ENCODE measurements at places on chromosomes 11 and 22. TPM values are rescaled to one million over a fixed set of nuclear protein-coding genes. Genes with fewer than 3 reads are reported as not detected.

GRCh38 chr11:30889143-30889794 is 303.1 kb upstream of the MPPED2 start:
- H3K27ac ChIP-seq = no peak overlapping the region
- no peak for DNase-seq
- H3K36me3 ChIP-seq = no peaks in the 10 kb centered on the region
- no peaks in the 10 kb centered on the region for H3K4me1 ChIP-seq

DNA sequence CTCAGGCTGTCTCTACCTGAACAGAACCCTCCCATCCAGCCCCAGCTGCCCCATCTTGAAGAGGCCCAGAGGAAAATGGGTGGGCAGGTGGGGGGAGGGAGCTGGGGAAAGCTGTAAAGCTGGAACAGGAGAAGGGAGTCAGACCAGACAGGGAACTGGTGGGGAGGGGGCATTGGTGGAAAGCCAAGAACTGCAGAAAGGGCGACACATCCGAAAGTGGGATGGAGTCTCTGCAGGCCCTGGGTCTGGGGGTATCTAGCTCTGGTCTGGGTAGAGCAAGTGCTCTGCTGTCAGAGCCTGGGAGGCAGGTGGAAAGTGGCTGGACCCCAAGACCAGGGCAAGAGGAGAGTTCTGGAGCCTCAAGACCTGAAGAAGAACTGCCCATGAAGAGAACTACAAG is 7.7 kb downstream of the TMPRSS13 start:
- peaks cover 16% of the 10 kb centered on the region for H3K4me1 ChIP-seq
- no peaks in the 10 kb centered on the region for H3K36me3 ChIP-seq
- H3K27ac ChIP-seq = no peak overlapping the region
- no peak overlapping the region for H3K4me3 ChIP-seq
- H3K27me3 ChIP-seq = no peaks in the 10 kb centered on the region
- DNase-seq = no peak

DNA sequence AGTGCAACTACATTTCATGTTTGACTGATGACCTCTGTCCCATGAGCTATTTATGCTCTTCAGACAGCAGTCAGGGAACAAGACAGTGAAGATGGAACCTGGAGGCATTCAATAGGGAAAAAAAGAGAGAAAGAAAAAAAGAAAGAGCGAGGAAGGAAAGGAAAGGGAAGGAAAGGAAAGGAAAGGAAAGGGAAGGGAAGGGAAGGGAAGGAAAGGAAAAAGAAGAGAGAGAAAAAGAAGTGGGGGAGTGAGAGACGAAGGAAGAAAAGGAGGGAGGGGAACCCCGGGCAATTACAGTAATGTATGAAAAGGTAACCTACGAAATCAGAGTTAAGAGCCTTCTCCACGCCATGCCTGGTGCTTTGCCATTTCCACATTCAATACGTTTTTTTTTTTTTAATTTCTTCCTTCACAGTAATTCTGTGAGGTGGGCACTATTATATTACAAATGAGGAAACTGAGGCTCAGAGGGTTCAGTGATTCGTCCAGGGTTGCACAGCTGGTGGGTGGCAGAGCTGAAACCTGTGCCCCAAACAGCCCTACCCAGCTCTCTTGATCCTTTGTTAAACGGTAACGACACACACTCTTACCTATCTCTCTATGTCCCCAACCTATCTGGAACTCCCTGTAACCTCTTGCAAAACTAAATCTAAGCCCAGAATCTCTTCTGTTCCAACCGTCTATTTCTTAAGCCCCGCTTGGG is 39.3 kb downstream of the ETS1 start:
- H3K27me3 ChIP-seq = no peaks in the 10 kb centered on the region
- H3K27ac ChIP-seq = peak overlapping the region; percentile 98
- peaks cover 76% of the 10 kb centered on the region for H3K4me1 ChIP-seq
- no peak for DNase-seq
- H3K36me3 ChIP-seq = no peaks in the 10 kb centered on the region

TMEM121B gene
- 0.17 TPM for total RNA-seq

- H3K4me3 ChIP-seq = no peak overlapping the region
- no peak for DNase-seq
- no peak overlapping the region for H3K27ac ChIP-seq
- peaks cover 11% of the 10 kb centered on the region for H3K27me3 ChIP-seq
- peaks cover 3% of the 10 kb centered on the region for H3K4me1 ChIP-seq
Measured at GRCh38 chr22:28581016-28581415, 98.6 kb downstream of the TTC28 start.

- H3K27ac ChIP-seq = no peak overlapping the region
- H3K4me3 ChIP-seq = no peak overlapping the region
- peaks cover 3% of the 10 kb centered on the region for H3K4me1 ChIP-seq
- no peak for DNase-seq
- H3K36me3 ChIP-seq = no peaks in the 10 kb centered on the region
- peaks cover 16% of the 10 kb centered on the region for H3K27me3 ChIP-seq
Measured at GRCh38 chr11:123104697-123105096, 42.8 kb upstream of the HSPA8 start.

DNA sequence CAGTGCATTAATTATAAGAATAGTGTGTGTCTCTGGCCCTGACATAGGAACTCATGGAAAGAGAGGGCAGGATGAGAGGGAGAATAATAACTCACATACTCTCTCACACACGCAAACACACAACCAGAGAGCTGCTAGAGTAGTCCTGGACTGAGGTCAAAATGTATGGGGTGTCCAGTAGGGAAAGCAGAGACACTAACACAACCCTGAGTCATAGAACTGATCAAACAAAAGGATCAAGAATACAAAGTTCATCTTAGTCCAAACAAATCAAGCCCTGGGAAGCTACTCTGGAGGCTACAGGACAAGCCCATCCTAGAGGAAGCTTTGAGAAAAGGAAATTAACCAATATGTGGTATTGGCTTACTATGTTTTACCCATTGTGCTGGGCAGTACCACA is 178.5 kb upstream of the GUCY1A2 start:
- no peak overlapping the region for H3K4me3 ChIP-seq
- H3K4me1 ChIP-seq = no peaks in the 10 kb centered on the region
- no peaks in the 10 kb centered on the region for H3K27me3 ChIP-seq
- no peak overlapping the region for H3K27ac ChIP-seq

- peaks cover 60% of the 10 kb centered on the region for H3K36me3 ChIP-seq
- no peak for DNase-seq
- H3K4me3 ChIP-seq = no peak overlapping the region
Measured at GRCh38 chr11:130886704-130887103, 29.6 kb downstream of the SNX19 start.

RIMBP3B gene
- total RNA-seq = 0.16 TPM

DNA sequence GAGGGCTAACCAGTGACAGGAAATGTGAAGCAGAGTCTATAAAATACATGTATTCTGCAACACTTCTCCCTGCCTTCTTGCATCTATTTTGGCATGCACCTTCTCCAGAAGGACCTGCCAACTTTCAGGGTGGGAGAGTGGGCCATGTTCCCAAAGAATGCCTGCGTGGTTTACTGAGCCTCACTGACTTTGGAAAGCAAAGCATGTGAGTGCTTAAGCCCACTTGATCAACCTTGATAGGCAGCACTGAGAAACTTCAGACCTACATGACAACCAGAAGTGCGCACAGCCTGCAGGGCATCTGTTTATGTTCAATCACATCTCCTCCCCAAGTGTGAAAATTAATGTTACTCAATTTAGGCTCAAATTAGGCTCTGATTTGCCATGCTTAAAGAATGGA is 69.2 kb downstream of the AMOTL1 start:
- no peaks in the 10 kb centered on the region for H3K4me1 ChIP-seq
- no peaks in the 10 kb centered on the region for H3K36me3 ChIP-seq
- H3K27ac ChIP-seq = no peak overlapping the region
- no peak for DNase-seq

MISFA gene
- total RNA-seq = 2.6 TPM

DNA sequence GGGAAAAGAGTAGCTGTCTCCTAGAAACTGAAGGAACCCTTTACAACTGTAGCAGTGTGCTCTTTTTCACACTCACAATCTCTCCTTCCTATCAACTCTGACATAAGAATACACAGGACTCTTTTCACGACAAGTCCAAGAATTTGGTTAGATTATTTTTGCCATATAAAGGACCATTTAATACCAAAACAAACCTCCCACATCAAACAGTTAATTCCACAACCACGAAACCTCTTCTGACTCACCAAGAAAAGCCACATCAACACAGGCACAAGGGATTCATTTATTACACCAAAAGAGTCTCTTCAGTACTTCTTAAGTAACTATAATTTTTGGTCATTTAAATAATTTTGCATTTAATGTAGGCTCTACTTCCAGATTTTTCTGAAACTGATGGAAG is 222.6 kb upstream of the PITPNB start:
- H3K4me3 ChIP-seq = no peak overlapping the region
- no peak overlapping the region for H3K27ac ChIP-seq
- no peaks in the 10 kb centered on the region for H3K4me1 ChIP-seq
- H3K36me3 ChIP-seq = no peaks in the 10 kb centered on the region

IGSF9B gene
- total RNA-seq = 0.83 TPM

DNA sequence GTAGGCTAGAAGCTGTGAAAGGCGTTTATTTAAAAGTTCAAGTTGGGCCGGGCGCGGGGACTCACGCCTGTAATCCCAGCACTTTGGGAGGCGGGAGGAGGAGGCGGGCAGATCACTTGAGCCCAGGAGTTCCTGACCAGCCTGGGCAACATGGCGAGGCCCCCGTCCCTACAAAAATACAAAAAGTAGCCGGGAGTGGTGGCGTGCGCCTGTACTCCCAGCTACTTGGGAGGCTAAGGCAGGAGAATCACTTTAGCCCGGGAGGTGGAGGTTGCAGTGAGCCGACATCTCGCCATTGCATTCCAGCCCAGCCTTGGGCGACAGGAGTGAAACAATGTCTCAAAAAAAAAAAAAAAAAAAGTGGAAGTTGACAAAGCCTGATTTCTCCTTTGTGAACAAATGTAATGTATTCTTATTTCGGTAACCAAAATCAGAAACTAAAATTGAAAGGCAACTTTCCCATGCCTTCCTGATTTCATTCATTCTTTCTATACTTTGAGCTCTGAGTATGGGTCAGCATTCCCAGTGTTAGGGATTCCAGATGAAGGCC is 825 bp downstream of the PTPMT1 start:
- DNase-seq = no peak
- H3K27ac ChIP-seq = peak overlapping the region; percentile 54
- peaks cover 13% of the 10 kb centered on the region for H3K36me3 ChIP-seq
- H3K27me3 ChIP-seq = no peaks in the 10 kb centered on the region
- H3K4me1 ChIP-seq = peaks cover 18% of the 10 kb centered on the region

DNA sequence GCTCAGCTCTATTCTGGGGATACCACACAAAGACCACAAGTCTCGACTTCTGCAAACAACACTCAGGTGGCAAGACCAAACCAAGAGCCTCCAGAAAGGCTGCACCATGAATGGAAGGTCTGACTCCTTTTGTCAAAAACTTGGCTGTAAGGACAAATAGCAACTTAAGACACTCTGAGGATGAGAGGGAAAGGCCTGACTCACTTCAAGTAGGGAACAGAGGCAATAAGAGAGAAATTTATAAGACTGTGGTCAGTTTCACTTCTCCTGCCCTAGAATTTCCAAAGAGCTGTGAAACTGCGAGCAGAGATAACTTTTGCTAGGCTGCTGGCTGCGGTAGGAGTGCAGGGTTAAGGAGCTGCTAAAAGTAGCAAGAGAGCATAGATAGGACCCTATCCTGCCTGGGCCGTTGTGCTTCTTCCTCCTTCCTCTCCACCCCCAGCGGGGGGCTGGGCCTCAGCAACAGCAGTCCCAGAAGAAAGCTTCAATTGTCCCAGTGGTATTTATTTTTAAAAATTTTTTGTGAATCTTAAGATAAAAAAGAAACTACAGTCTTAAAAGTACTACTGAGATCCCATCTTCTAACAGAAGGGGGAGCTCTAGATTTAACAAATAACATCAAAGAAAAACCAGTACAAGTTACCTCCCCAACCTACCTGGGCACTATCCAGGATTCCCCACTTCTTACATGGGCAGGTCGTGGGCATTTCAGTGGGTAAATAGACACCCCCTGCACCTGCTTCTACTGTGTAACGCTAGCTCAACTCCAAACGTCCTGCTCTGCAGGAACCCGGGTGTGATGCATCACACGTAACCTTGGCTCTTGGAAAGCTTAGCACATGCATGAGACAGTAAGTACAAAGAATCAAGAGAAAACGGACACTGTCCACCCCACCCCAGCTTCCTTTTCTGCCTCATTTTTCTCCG is 66.4 kb downstream of the SGSM3 start:
- H3K4me3 ChIP-seq = peak overlapping the region; percentile 72
- H3K4me1 ChIP-seq = peaks cover 92% of the 10 kb centered on the region
- peak; percentile 50 for DNase-seq
- H3K36me3 ChIP-seq = peaks cover 47% of the 10 kb centered on the region
- H3K27ac ChIP-seq = peak overlapping the region; percentile 91
- no peaks in the 10 kb centered on the region for H3K27me3 ChIP-seq

KCNK4 gene
- total RNA-seq = 0.44 TPM

GRCh38 chr11:11025087-11025486 is 167.2 kb upstream of the ZBED5 start:
- H3K4me1 ChIP-seq = no peaks in the 10 kb centered on the region
- H3K36me3 ChIP-seq = no peaks in the 10 kb centered on the region
- no peak for DNase-seq
- H3K27ac ChIP-seq = no peak overlapping the region
- no peak overlapping the region for H3K4me3 ChIP-seq
- H3K27me3 ChIP-seq = peaks cover 5% of the 10 kb centered on the region

GRCh38 chr11:9827708-9828107 is 163.8 kb downstream of the SWAP70 start:
- no peaks in the 10 kb centered on the region for H3K27me3 ChIP-seq
- peaks cover 2% of the 10 kb centered on the region for H3K36me3 ChIP-seq
- DNase-seq = no peak
- no peaks in the 10 kb centered on the region for H3K4me1 ChIP-seq

DSCAML1 gene
- 3.6 TPM for total RNA-seq

GAL gene
- total RNA-seq = not detected

DNA sequence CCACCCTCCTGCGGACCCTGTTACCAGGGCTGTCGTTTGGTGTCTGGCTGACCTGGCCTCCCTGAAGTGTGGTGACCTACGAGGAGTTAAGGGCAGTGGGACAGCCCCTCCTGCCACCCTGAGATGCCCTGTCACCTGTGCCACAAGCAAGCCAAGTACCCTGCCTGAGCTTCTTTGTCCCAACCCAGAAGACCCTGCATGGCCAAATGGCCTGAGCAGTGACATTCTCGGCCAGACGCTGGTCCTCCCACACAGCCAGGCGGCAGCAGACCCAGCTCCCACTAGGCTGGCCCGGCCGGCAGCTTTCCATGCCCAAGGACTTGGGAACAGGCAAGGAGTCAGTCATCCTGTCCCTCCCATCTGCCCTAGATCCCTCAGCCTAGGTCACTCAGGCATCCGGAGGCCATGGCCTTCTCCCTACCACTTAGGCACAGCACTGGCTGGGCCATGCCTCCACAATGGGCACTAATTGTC is 7.6 kb downstream of the ARVCF start:
- DNase-seq = no peak
- no peaks in the 10 kb centered on the region for H3K4me1 ChIP-seq
- no peak overlapping the region for H3K4me3 ChIP-seq
- no peaks in the 10 kb centered on the region for H3K27me3 ChIP-seq

APOA1 gene
- not detected for total RNA-seq

GRCh38 chr11:107494055-107494454 is 36.4 kb upstream of the CWF19L2 start:
- DNase-seq = no peak
- H3K27ac ChIP-seq = no peak overlapping the region
- H3K4me1 ChIP-seq = no peaks in the 10 kb centered on the region

Measured in activated B cell treated with CpG ODN at 0.5 μM for 24 hours (primary cell).